ENCODE measurements at places on chromosomes 3 and 15.

DNA sequence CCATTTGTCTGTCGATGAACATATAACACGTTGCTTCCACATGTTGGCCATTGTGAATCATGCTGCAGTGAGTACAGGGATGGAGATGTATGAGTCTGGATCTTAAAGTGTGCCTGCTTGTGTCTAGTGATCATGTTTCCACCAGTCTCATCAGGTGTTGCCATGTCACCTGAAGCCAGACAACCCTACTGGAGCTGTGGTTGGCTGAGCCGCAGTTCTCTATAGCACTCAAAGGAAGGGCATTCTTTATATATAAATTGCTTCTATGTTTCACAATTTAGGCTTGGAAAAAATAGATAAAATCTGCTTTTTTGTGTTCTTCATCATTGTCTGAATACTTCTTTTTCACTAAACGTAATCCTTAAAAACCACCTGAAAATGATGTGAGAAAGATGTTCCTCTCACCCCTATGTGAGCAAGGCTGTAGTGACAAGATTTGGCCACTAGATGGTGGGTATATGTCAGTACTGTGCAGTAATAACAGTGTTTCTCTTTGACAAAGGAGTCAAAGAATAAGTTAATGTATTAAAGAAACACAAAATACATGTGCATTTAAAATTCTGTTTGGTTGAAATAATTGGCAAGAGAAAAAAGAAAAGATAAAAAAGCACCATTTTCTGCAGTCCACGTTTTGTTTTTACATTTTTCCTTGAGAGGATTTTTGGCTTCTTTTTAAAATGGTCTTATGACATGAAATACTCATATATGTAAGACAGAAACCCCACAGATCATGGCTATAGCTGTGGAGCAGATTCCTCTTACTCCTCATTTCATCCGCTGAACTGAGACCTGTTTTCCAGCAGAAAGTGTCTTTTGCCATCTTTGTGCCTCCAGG, 394.5 kb upstream of the DPPA4 start:
- no peak for DNase-seq

- no peak for DNase-seq
These were observed 367.5 kb downstream of the PTPRG start for GRCh38 chr3:61928776-61929314.

- DNase-seq, result peak; percentile 57
These were observed 24.5 kb upstream of the PLA2G4D start for GRCh38 chr15:42118650-42119445.

GRCh38 chr3:39809181-39809994, at the start of gene MYRIP:
MYRIP (plus strand) TSS chr3:39809609; CDS start chr3:39900817, 91,208 bp downstream.
- DNase-seq, result no peak

- DNase-seq, result no peak
These were observed 1192.8 kb upstream of the CADM2 start for GRCh38 chr3:83765956-83766355.

GRCh38 chr15:92733934-92734521, 78.5 kb upstream of the FAM174B start:
- DNase-seq, result no peak
